Epithelial cell of alveolus of lung (primary cell): ENCODE measurements at places on chromosomes 12 and 14. TPM values are rescaled to one million over a fixed set of nuclear protein-coding genes. Genes with fewer than 3 reads are reported as not detected.

Gene CEBPE
- total RNA-seq = not detected in 2 replicates

Gene ANO4
- 4.0 and 5.8 TPM in 2 replicates for total RNA-seq

Gene ACRBP
- 0.13 and 0.72 TPM in 2 replicates for total RNA-seq

Gene MIP
- total RNA-seq = not detected in 2 replicates

Gene CLEC7A
- total RNA-seq = under 0.01 TPM in 1 of 2 replicates, not detected in the other

Gene GRIP1
- 0.13 TPM in 1 of 2 replicates, not detected in the other for total RNA-seq

Gene MSI1
- total RNA-seq = 0.16 and 0.78 TPM in 2 replicates

Gene PPM1A
- total RNA-seq = 13.6 and 20.7 TPM in 2 replicates

Gene TPPP2
- not detected in 2 replicates for total RNA-seq

Gene SERPINA1
- 0.24 and 5.3 TPM in 2 replicates for total RNA-seq

Gene PRMT5
- total RNA-seq = 54.9 and 84.9 TPM in 2 replicates

Gene MAP3K9
- total RNA-seq = 0.48 and 1.7 TPM in 2 replicates

Gene SNRNP35
- 7.5 and 13.1 TPM in 2 replicates for total RNA-seq

Gene IGF1
- 0.13 and 0.40 TPM in 2 replicates for total RNA-seq

Gene LALBA
- not detected in 2 replicates for total RNA-seq

Gene KCNH3
- 0.08 and 0.26 TPM in 2 replicates for total RNA-seq

Gene POTEM
- total RNA-seq = not detected in 2 replicates

Gene OAS2
- total RNA-seq = 2.2 TPM in 1 of 2 replicates, not detected in the other

Gene ERBB3
- 0.64 and 1.8 TPM in 2 replicates for total RNA-seq

Gene TAS2R42
- total RNA-seq = not detected in 2 replicates
